ENCODE measurements at places on chromosomes 3 and 15.

DNA sequence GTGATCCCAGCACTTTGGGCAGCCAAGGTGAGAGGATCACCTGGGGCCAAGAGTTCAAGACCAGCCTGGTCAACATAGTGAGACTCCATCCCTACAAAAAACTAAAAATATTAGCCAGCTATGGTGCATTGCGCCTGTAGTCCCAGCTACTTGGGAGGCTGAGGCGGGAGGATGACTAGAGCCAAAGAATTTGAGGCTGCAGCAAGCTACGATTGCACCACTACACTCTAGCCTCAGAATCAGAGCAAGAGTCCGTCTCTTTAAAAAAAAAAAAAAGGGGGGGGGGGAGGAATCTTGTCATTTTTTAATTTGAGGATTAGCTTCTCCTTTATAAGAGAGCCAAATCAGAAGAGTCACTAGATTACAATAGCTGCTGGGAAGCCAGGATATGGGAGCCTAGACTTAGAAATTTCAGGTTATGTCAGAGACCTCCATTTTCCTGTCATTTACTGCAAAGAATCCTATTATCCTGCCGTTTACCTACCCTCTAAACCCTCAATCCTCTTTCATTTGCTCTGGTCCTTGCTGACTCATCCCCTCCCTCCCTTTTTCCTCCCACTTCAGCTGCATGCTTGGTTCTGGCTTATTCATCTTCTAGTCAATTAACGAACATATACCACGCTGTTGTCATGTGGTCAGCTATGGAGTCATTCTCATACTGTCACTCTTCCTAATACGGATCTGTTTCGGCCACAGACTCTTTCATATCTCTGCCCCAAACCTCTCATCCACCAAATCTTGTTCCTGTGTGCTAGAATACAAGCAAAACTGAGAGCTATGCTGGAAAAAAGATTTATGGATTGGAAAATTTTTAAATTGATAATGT is 83.8 kb upstream of the PPIB start:
- no peak for DNase-seq

GRCh38 chr3:49324768-49325167 is 15.1 kb downstream of the USP4 start:
- no peak for DNase-seq

DNA sequence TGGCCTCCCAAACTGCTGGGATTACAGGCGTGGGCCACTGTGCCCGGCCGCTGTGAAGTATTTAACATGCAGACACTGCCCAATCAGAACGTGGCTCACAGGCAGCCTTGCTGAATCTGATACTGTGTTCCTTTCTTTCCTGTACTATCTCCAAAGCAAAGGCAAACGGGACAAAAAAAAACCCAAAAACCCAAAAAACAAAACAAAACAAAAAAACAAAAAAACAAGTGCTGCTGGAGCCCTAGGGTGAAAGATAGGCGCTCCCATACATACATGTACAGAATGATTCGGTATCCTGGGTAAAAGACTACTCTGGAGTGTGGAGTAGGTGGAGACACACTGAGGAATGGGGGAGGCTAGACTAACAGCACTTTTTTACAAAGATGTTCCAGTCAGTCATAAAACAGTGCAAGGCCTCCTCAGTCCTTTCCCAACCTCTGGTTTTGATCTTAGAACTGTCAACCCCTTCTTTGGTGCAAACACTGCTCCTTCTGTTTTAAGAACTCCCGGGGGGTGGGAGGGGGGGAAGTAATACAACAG is 7.7 kb upstream of the MAP1A start:
- no peak for DNase-seq

DNA sequence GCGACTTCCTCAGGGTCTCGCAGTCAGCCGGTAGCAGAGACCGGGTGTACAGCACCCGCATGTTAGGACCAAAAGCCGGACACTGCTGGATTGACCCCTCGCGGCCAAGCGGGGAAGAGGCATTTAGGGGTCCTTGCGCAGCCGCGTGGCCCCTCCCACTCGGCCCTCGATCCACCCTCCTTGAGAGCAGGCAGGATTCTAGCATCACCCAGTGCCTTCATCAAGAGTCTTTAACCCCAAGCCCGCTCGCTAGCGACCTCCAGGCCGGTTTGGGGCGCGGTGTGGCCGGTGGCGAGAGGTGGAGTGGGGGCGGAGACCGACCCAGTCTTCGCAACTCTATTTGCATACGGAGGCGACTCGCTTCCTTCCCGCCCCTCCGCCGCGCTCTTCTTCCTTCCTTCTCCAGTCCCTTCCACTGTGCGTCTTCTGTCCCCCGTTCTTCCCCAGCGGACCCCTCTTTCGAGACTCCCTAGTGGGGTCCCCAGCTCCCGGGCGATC is at the start of gene ST6GAL1:
Gene ST6GAL1 (plus strand): TSS at position 384 of the 498 bp plus-strand sequence. CDS start 112,178 bp downstream, outside the sequence.
- DNase-seq: peak; percentile 33

DNA sequence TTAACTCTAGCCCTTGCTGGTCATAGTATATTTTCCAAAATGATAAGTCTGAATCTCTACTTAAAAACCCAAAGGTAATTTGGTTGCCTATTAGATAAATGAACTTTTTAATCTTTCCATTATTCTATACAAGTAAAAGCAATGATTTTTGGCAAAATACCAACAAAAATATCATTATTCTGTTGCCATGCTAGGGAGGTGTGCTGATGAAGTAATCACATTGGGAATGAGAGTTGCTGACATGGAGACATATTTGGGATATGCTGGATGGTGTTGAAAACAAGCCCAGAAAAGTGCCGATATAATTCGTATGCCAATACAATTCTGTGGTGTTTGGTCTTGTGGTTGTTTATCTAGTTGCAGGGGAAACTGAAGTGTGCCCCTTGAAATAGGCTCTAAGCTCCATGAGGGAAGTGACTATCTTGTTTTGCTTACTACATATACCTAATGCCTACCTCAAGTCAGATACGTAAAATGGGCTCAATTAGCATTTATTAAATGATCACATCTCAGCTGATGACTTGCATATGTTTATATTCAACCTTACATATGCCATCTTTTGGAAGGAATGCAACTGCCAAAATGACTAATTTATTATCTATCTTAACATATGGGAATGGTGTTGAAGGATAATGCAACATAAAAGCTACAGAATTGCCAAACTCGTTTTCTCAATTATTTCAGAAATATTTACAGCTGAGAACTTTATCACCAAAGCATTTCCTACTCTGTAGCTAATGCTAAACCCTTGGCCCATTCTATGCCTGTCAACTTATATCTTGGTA is 5.8 kb downstream of the TOPBP1 start:
- DNase-seq: no peak

- DNase-seq: no peak
These were observed 634.8 kb downstream of the MECOM start for GRCh38 chr3:169028716-169029115.

- DNase-seq: no peak
These were observed 52.1 kb downstream of the MYZAP start for GRCh38 chr15:57643826-57644225.

GRCh38 chr3:9040996-9041395 is 77.7 kb upstream of the RAD18 start:
- no peak for DNase-seq

GRCh38 chr15:41967506-41968206 is 4.7 kb downstream of the EHD4 start:
- DNase-seq: no peak

- DNase-seq: no peak
These were observed 15.4 kb downstream of the APH1B start for GRCh38 chr15:63292771-63293170.

DNA sequence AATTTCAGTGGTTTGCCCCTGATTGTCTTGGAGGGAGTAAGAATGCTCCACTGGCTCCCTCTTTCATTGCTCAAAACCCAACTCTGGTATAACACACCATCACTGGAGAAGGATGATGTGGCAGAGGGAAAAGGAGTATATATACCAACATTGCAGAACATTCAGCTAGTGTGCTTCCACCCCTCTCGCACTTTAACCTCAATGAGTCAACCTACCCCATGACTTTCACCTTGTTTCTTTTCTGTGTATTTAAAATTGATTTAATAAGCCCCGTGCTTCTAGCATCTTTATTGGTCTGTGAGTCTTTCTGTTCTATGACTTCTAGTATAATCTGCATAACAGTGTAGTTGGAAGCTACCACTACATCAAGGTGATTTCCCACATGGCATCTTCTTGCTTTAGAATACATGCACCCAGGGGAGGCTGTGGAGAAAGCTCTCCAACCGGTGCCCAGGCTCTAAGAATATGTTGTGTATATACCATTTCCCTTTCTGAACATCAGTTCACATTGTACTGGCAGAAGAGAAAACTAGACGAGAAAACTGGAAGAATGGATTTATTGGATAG is 595.1 kb upstream of the TGFBR2 start:
- DNase-seq: no peak

DNA sequence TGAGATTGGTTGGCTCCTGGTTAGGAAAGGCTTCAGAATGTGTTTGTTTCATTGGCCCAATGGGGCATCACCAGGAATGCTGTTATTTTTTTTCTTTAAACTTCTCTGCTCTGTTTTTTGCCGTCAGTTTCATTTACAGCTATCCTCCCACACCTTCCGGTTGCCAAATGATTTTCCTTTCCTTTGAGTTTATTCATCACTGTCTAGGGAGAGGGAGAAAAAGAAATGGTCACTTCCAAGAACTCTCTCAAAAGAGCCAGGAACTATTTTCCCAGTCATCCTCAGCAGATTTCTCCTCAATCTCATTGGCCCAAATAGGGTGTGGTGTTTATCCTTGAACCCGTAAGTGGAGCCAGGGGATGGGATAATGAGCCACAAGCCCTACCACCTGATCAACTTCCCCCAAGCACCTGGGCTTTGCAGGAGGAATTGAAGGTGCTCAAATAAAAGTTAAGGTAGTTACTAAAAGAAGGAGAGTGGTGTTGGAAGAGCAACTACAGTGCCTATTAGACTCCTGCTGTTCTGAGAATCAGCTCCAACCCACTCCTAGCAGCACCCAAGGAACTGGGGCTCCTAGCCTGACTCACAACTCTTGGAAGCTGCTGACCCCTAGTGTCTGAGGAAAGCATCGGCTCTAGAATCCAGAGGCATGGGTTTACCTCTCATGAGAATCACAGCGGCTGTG is 183.8 kb upstream of the IL12A start:
- no peak for DNase-seq

DNA sequence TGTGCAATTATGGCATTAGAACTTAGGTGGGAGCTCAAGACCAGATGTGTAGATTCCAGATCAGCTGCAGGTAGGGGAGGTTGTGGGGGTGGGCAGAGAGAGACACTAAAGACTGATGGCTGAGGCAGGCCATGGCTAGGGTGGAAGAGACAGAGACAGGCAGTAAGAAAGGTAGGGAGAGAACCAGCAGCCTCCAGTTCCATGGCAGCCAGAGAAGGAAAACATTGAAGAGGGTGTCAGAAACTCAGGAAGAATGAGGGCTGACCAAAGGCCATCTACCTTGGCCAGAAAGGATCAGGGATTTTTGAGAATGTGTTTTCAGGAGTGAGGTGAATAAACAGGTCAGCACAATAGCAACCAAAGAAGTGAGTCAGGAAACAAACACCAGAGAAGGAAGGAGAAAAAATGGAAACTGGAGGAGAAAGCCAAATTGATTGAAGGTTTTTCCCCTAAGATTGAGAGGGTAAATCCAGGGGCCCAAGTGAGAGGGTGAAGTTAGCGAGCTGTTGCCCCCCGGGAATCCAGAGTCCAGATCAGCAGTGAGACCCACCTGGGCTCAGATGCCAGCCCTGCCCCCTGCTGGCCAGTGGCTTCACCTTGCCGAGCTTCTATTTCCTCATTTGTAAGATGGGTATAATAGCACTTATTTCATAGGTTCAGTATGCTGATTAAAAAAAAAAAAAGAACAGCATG is 41.0 kb downstream of the ABHD2 start:
- DNase-seq: peak; percentile 21

- DNase-seq: no peak
These were observed 13.2 kb upstream of the PCSK6 start for GRCh38 chr15:101502572-101503295.

- DNase-seq: no peak
These were observed 42.3 kb upstream of the FXR1 start for GRCh38 chr3:180870008-180870699.
